Right lobe of liver (tissue), 6 donors: ENCODE measurements at places on chromosomes 7 and 10. TPM values are rescaled to one million over a fixed set of nuclear protein-coding genes. Genes with fewer than 3 reads are reported as not detected.

HILPDA gene
- 60.6 TPM for total RNA-seq

PKD2L1 gene
- total RNA-seq = 0.26 TPM

MCMBP gene
- total RNA-seq = 21.7 TPM

DNA sequence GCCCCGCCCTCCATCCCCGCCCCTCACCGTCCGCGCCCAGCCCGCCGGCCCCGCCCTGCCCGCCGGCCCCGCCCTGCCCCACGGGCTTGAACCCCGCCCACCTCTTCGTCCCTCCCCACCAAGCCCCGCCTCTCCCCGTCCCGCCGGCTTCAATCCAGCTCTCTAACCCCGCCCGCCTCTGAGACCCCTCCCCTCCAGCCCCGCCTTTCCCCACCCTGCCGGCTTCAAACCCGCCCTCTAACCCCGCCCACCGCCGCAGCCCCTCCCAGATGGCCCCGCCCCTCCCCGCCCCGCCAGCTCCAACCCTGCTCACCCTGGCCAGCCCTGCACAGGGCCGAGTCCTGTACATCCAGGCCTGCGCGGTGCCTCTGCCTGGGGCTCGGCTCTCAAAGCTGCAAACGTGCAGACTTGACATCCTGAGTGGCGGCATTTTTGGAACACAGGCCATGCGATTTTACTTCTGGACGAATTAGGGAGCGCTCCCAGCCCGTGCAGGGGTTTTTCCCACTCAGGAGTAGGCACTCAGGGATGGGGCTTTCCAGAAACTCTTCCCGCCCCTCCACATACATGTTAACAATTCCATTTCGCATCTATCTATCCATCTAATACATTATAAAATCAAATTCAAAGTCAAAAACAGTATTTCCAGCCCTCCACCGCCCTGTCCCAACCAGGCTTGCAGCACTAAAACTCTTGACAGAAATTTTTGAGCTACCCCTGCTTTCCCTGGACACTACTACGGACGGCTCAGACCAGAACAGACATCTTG is 477 bp upstream of the NMT2 start:
- no peak overlapping the region for H3K4me3 ChIP-seq
- peaks cover 34% of the 10 kb centered on the region for H3K4me1 ChIP-seq
- DNase-seq = peak; percentile 99
- H3K27me3 ChIP-seq = no peaks in the 10 kb centered on the region
- no peak overlapping the region for H3K27ac ChIP-seq

DNA sequence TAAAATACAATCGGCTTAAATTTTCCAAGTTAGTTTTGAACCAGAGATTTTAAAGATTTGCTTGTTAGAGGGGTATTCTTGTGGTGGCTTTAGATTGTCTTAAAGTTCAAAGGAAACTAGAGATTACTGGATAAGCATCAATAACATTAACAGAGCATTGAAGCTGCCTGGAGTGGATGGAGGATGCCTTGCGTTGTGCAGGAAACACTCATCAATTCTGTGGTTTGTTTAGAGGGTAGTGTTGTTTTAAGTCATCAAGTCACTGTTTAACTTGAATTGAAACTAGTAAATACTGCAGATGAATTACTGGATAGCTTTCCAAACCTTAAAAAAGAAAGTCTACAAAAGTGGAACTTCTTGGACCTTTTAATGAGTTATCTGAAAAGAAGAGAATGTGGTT is 218.6 kb downstream of the CELF2 start:
- no peak overlapping the region for H3K4me3 ChIP-seq
- no peaks in the 10 kb centered on the region for H3K36me3 ChIP-seq
- H3K27ac ChIP-seq = no peak overlapping the region
- no peak for DNase-seq
- no peaks in the 10 kb centered on the region for H3K4me1 ChIP-seq

- no peak for DNase-seq
- no peaks in the 10 kb centered on the region for H3K36me3 ChIP-seq
- no peaks in the 10 kb centered on the region for H3K27me3 ChIP-seq
- no peak overlapping the region for H3K27ac ChIP-seq
- H3K4me3 ChIP-seq = no peak overlapping the region
These were observed 29.1 kb downstream of the KCTD7 start for GRCh38 chr7:66657798-66658197.

DNA sequence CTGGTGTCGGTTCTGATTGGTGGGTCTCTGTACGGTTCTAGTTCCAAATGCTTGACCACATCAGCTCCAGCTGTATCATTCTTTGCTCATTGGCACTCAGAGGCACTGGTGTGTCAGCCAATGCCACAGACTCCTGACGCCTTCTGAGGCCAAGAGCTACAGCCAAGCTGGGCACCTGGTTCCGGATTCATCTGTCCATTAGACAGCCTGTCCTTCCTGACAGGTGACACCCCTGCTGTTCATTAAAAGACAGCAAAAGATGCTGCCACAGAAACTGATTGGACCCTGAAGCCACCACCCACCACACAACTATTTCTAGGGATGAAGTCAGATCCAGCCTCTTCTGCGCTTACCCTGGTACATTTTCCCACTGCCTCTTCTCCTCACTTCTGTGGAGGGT is 35.6 kb downstream of the COL13A1 start:
- H3K27ac ChIP-seq = no peak overlapping the region
- no peaks in the 10 kb centered on the region for H3K36me3 ChIP-seq
- H3K4me3 ChIP-seq = no peak overlapping the region
- no peaks in the 10 kb centered on the region for H3K27me3 ChIP-seq

DNA sequence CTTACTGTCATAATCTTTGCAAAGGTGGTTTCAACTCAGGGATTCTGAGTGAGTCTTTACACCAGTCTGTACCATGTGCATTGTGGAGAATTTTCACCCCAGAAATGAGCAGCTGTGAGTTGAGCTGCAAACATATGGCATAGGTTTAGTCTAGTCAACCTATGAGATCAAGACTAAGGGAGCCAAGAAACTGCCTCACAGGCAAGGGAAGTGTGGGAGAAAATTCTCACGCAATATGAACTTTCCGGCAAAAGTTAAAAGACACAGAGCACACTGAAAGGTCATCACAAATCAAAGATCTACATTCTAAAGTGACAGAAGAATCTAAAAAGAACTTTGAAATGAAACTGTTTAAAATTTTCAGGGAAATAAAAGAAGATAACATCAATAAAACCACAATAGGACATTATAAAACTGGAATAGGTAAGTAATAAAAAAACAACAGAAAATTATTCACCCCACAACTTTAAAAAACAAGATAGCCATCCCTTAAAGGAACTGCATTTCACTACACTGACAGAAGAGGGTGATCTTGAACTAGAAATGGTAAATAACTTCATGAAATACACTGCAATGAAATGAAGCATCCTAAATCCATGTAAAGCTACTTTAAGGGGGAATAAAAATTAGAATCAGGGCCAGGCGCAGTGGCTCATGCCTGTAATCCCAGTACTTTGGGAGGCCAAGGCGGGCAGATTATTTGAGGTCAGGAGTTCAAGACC is 63.5 kb downstream of the LGI1 start:
- no peak overlapping the region for H3K4me3 ChIP-seq
- no peak overlapping the region for H3K27ac ChIP-seq
- H3K36me3 ChIP-seq = no peaks in the 10 kb centered on the region
- H3K27me3 ChIP-seq = no peaks in the 10 kb centered on the region

GRCh38 chr10:66917104-66917503 is 8.7 kb upstream of the LRRTM3 start:
- no peak overlapping the region for H3K27ac ChIP-seq
- H3K36me3 ChIP-seq = no peaks in the 10 kb centered on the region
- no peak for DNase-seq
- no peak overlapping the region for H3K4me3 ChIP-seq

GRCh38 chr10:124229989-124230634 is 136.7 kb upstream of the CHST15 start:
- no peaks in the 10 kb centered on the region for H3K27me3 ChIP-seq
- no peaks in the 10 kb centered on the region for H3K4me1 ChIP-seq
- H3K4me3 ChIP-seq = no peak overlapping the region
- DNase-seq = no peak
- H3K27ac ChIP-seq = no peak overlapping the region

GRCh38 chr7:272631-273030 is 17.3 kb upstream of the FOXL3 start:
- H3K4me1 ChIP-seq = no peaks in the 10 kb centered on the region
- H3K4me3 ChIP-seq = no peak overlapping the region
- no peaks in the 10 kb centered on the region for H3K36me3 ChIP-seq
- DNase-seq = no peak

- H3K27me3 ChIP-seq = no peaks in the 10 kb centered on the region
- H3K4me3 ChIP-seq = no peak overlapping the region
- no peak overlapping the region for H3K27ac ChIP-seq
- DNase-seq = no peak
These were observed 374.5 kb upstream of the FOXK1 start for GRCh38 chr7:4307316-4308204.

GRCh38 chr7:54985426-54986330 is 33.1 kb upstream of the EGFR start:
- no peak for DNase-seq
- no peak overlapping the region for H3K4me3 ChIP-seq
- no peaks in the 10 kb centered on the region for H3K36me3 ChIP-seq
- H3K27ac ChIP-seq = no peak overlapping the region

- H3K4me1 ChIP-seq = no peaks in the 10 kb centered on the region
- no peak overlapping the region for H3K4me3 ChIP-seq
- H3K27ac ChIP-seq = no peak overlapping the region
- no peaks in the 10 kb centered on the region for H3K36me3 ChIP-seq
These were observed 581.7 kb downstream of the SDK1 start for GRCh38 chr7:3882782-3883181.

- DNase-seq = no peak
- no peaks in the 10 kb centered on the region for H3K27me3 ChIP-seq
- H3K4me3 ChIP-seq = no peak overlapping the region
- H3K27ac ChIP-seq = no peak overlapping the region
- no peaks in the 10 kb centered on the region for H3K4me1 ChIP-seq
These were observed 87.5 kb upstream of the GATAD1 start for GRCh38 chr7:92359801-92360200.

GRCh38 chr7:155527664-155528063 is 18.7 kb downstream of the CNPY1 start:
- DNase-seq = no peak
- no peaks in the 10 kb centered on the region for H3K27me3 ChIP-seq
- no peaks in the 10 kb centered on the region for H3K4me1 ChIP-seq
- H3K36me3 ChIP-seq = no peaks in the 10 kb centered on the region
- no peak overlapping the region for H3K27ac ChIP-seq
